ENCODE measurements at places on chromosomes 3 and 15.

DNA sequence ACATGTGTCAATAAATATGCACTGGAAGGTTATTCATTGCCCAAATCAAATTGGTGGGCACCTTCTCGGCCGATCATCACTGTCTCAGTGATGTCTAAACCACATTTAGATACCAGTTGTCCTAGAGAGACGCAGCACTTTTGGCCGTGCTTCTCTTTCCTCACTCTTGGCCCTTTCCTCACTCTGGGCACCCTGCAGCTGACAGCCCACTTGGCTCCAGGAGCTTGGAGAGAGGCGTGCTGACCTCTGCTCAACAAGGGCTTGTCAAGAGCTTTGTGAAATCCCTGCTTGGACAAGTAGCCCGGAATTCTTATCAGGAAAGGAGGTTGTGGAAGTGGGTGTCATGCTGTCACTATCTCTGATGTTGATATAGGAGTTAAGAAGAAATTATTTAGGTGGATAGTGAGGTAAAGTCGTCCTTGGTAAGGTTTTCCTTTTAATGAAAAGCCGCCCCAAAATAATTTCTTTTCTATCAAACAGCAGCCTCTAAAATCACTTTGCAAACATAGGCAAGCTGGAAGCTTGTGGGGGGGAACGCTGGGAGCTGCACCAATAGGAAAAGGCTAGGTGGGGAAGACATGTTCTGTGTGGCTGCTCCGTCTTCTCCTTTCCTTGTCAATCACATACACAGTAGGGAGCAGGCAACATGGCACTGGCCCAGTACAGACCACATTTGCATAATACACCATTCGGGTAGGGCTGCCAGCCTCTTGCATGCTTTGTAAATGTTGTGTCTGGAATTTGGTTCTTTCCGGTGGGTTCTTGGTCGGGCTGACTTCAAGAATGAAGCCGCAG is 126.8 kb upstream of the UBE3A start:
- no peak for DNase-seq

DNA sequence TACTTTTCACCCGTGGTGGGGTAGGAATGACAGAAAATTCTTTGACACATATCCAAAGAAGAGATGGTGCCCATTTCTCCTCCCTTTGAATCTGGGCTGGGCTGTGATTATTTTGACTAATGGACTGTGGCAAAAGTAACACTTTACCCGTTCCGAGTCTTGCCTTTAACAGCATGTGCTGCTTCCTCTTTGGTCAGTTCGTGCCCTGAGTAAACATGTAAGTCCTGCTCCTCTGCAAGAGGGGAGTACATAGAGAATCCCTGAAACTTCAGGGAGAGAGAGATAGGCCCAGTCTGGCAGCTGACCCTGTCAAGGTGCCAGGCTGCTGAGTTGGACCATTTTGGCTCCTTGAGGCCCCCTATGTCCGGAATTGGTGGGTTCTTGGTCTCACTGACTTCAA is 243.1 kb downstream of the EPHB1 start:
- no peak for DNase-seq

- peak; percentile 18 for DNase-seq
Observed at GRCh38 chr15:29259233-29259632, 10.4 kb downstream of the NSMCE3 start.

- DNase-seq: no peak
Observed at GRCh38 chr3:18223974-18224373, 201.2 kb downstream of the SATB1 start.

All from choroid plexus epithelial cell (primary cell).